ENCODE measurements at places on chromosomes 5 and 9. TPM values are rescaled to one million over a fixed set of nuclear protein-coding genes. Genes with fewer than 3 reads are reported as not detected.

The ANKRD33B gene
- 10.5 TPM for total RNA-seq

The N4BP3 gene
- total RNA-seq = 0.98 TPM

The LIFR gene
- 6.7 TPM for total RNA-seq

The PKD2L2 gene
- total RNA-seq = not detected

The CCDC192 gene
- total RNA-seq = not detected

The ADAMTS16 gene
- 1.4 TPM for total RNA-seq

The TMEM252 gene
- total RNA-seq = not detected

The SLC36A3 gene
- not detected for total RNA-seq

The ANXA2R gene
- total RNA-seq = 3.0 TPM

The XPA gene
- 13.0 TPM for total RNA-seq

Measured in A549 treated with AZD2906 at 1 μM for 4 hours (cell line).